ENCODE measurements at places on chromosomes 5 and 9.

- no peak for DNase-seq
Measured at GRCh38 chr9:127013597-127013996, 99.0 kb downstream of the RALGPS1 start.

DNA sequence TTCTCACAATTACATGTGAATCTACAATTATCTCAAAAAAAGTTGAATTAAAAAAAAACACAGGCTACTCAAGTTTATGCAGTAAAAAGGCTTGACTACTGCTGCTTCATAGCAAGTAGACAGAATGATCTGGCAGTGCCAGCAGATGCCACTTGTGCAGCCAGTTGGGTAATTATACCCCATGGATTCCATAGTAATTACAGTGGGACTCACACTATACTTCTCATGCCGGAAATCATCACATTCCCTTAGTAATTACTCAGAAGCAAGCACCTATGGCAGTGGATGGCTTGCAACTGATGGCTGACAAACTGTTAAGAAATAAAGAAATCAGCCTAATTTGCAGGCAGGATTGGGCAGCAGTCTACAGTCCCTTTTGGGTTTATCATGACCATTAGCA lies 463.2 kb upstream of the KLF4 start:
- DNase-seq = peak; percentile 33

- no peak for DNase-seq
Measured at GRCh38 chr9:110919609-110920008, 118.7 kb downstream of the LPAR1 start.

DNA sequence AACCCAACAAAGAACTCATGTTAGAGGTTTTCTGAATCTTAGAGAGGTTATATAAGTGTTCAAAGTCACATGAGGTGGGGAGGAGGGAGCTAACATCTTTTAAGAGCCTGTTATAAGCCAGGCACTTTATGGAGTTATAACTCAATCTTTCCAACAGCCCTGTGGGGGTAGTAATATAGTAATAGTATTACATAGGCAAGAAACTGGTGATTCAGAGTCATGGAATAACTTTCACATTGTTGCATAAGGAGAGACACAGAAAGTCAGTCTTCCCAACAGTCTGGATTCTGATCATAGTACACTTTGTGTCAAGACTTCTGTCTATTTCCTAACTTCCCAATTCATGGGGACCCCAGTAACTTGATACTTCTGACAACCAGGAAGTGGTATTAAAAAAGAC lies 89.2 kb downstream of the ACER2 start:
- no peak for DNase-seq

DNA sequence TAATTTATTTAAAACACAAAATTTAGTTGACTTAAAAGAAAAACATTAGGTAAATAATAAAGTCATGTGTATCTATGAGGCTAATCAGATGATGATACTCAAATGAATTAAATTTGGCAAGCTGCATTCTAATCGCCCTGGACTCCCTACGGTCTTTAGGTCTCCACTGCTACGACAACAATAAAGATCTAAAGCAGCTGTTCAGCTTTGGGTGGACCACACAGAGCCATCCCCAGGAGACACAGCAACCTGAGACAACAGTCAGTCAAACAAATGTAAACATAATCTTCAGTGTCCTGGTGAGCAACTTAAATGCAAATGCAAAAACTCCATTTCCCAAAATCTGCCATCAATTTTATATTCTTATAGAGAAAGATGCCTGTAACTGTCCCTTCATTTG lies 65.5 kb downstream of the MCTP1 start:
- DNase-seq = no peak

DNA sequence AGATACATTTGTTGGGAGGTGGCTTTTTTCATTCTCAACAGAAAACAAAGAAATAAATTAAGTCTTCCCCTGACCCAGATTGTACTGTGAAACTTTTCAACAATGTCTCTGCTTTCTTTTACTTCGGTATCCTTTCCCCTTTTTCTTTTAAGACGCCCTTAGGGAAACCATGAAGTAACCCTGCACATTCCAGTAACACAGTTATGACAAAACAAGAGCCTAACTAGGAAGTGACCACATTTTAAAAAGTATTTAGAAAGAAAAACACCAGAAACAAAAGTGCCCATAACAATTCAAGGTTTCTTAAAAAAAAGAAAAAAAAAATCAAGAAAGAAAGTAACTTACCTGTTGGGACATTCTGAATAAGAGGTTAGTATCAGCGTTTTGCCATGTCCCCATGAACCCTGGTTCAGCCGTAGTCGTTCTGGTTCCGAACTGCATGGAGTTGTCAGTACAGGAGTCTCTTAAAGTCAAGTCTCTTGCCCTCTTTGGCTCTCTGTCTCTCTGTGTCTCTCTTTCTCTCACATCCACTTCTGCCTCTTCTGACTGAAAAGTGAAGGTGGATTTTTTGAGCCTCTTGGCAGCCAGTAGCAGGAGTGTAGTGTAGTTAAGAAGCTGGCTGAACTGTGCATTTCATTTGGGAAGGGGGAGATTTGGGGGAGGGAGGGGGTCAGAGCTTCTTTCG lies 142.9 kb downstream of the BNC2 start:
- no peak for DNase-seq

DNA sequence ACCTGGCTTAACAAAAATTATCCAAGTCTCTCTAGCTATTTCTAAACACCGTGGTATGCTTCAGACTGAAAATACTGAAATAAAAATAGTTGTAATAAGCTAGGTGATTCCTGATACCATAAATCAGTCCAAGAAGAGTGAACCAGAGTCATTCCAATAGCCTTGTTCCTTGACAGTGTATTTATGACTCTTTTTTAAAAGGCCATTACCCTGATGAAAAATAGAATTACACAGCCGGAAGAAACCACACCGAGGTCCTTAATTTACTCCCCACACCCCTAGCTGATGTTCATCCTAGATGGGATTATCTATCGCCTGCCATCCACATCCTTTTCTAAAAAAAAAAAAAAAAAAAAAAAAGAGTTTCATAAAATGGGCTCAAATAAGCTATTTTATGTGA lies 457.6 kb upstream of the GRAMD2B start:
- DNase-seq = no peak

DNA sequence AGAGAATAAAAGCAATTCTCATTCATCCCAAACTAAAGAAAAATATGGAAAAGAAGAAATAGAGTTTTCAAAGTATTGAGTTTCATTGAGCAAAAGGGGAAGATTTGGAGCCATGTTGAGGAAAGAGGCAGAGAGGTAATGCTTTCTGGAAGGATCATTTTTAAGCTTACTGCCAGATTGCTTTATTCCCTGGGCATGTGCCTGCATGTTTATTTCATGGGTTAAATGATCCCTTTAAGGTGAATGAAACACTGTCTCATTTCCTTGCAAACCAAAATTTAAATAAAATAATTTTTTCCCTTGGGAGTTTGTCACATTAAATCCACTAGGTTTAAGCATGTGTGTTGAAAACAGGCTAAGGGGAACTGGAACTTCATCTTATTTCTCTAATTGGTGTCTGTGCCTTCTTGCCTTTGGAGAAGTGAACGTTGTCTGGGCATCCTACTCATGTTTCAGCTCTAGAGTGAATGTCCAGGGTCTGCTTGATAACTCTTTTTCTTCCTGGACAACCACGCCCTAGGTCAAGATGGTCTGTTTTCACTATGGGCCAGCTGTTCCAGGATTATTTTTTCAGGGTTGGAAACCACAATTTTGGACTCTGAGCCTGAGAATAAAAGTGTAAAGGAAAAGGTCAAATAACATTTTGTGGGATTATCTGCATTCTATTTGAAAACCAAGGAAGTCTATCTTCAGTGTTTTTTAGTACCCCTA lies 114.1 kb upstream of the ELL2 start:
- no peak for DNase-seq

DNA sequence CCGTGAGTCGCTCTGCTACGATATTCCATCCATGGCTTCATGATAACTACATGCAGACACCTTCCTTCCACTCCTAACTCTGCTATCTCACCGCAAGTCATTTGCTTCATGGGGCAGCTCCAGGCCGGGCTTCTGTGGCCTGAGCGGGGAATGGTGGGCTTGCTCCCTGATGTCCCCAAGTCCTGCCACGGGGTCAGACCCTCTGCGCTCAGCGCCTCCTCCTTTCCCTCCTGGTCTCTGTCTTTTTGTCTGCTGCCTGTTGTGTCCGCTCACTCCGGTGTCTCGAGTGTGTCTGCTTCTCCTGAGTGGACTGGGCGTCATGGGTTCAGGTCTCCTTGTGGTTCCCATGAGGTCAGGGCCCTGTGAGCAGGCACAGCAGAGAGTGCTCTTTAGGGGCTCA lies 139.6 kb downstream of the CACNA1B start:
- no peak for DNase-seq

DNA sequence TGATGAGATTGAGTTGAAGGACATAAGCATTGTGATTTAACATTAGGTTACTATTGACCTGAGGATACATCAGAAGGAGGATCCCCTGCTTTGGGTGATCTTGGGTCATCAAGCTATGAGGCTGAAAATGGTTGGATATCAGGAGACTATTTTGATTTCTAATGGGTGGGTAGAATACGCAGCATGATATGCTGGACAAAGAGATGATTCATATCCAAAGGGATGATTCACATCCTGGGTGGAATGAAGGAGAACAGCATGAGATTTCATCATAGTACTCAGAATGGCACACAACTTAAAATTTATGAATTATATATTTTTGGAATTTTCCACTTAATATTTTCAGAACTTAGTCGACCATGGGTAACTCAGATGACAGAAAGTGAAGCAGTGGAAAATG lies 1759.5 kb upstream of the C9orf72 start:
- DNase-seq = no peak

- no peak for DNase-seq
Measured at GRCh38 chr9:135586601-135587109, 25.1 kb downstream of the PAEP start.

Data from NCI-H1417 treated with DMSO at 0.1 percent for 48 hours (cell line).